8988T (cell line): ENCODE measurements at places on chromosomes 1 and 21.
A peak's percentile ranks its signal among the peaks of the same experiment; 100 is the strongest.

- no peak for DNase-seq
Observed at GRCh38 chr1:167663002-167663772, 33.2 kb downstream of the RCSD1 start.

GRCh38 chr1:36425791-36426190 is 24.5 kb downstream of the OSCP1 start:
- no peak for DNase-seq

DNA sequence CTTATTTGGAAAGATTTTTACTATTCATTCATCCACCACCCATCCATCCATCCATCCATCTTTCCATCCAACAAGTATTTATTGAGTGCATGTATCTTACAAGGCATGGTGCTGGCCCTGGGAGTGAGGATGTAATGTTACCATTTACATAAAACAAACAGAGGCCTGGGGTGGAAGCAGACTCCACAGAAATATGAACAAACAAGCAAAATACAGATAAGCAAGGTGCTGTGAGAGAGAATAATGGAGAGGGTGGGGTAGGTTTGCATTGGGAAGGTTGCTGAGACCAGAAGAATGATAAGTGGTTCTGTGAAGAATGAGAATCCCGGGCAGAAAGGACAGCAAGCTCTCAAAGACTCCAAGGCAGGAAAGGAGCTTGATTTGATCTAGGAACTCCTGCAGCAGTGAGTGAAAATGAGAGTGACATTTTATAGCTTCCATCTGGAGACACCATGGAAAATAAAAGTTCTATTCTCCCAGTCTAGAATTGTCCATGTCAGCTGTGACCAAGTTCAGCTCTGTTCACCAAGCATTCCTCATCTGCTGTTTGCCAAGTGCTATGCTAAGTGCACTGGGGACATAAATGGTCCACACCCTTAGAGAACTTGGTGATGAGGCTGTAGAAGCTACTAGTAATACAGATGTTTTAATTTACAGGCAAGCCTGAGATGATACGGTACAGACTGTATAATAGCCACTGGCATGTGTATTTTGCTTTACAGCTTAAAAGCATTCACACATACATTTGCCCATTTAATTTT is 75.3 kb downstream of the PEX14 start:
- DNase-seq: no peak

- no peak for DNase-seq
Observed at GRCh38 chr1:79059341-79059740, 52.8 kb upstream of the ADGRL4 start.

DNA sequence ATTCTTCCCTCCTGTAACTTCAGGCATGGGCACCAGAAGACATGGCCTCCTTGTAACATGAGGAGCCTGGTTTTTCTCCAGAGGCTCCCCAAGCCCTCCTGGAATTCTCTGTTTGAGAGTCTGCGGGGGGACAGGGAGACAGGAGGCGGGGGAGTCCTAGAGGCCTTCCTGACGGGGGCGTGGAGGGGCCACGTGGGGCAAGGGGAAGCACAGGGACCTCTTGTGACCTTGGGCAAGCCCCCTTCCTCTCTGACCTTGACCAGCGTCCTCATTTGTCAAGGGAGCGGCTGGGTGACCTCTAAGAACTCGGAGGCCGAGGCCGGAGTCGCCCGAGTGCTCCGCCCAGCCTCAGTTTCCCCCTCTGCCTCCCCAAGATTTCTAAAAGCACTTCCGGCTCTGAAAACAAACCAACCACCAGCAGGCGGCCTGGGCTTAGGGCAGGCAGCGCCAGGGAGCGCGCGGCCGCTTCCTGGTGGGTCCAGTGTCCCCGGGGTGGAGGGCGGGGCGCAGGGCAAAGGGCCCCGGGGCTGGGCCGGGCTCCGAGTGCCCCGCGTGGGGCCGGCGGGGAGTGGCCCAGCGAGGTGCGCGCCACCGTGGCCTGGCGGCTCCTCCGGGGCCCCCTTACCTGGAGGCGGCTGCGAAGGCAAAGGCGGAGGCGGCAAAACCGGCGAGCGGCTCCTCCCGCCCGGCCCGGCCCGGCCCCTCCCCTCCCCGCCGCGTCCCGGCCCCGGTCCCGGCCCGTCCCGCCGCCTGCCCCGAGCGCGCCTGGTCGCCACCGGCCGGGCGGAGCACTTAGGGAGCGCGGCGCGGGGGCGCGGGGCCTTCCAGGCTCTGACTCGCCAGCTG is at the start of gene TMCO4:
TSS of gene TMCO4 (minus strand) at position 687 of the 846 bp plus-strand sequence. CDS start 19,158 bp downstream, outside the sequence.
- DNase-seq: peak; percentile 56

GRCh38 chr1:112033439-112034120 is 44.1 kb upstream of the KCND3 start:
- DNase-seq: no peak

DNA sequence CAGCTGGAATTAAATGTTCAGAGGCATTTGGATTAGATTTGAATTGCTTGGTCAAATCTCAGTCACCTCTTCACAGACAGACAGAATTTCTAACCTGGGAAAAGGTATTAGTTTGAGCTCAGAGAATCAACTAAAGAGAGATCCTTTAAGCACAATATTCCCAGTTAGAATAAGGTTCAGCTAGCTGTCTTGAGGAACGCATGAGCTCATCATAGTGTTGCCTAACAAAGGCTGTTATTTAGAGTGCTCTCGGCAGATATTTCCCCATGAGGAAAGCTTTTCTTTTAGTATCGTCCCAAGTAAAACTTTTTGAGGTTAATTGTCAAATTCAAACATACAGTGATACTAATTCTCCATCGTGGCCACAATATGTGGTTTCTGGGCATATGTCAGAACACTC is 269.9 kb downstream of the HLX start:
- no peak for DNase-seq

DNA sequence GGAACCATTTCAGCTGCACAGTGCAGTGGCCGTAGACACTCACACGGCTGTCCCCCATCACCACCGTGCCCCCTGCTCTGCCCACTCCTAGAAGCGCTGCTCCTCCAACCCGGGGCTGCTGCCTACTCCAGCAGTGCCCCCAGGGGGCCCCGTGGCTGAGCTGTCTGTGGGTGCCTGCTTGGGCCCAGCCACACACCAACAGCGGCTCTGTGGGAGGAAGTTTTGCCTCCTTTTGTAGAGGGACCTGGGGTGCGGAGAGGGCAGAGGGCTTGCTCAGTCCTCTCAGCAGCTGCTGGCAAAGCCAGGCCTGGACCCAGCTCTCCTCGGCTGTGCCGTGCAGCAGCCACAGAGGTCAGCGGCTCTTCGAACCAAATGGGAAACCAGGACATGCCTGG is 11.4 kb upstream of the LRRC3 start:
- no peak for DNase-seq

DNA sequence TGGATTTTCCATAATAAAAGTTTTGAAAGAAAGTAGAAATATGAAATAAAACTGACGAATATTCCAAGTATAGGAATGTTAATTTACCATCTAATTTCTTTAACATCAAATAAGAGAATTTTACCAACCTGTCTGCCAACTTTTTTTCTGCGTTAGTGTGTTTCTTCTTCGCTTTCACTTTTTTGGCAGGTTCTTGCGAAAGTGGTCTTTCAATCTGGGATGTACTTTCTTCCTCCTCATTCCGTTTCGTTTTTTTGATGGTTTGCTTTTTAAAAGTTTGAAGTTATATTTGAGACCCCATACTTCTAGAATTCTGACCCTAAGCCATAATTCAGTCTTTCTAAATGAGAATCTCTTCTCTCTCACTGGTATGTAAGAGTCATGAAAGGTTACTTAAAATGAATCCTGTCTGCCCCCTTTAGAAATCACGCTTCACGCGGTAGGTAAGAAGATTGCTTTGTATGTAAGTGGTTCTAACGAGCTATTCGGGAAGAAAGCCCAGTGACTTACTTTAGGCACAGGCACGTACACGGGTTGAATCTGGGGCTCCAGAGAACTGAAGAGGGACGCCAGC is 580 bp downstream of the RBM34 start:
- DNase-seq: no peak

DNA sequence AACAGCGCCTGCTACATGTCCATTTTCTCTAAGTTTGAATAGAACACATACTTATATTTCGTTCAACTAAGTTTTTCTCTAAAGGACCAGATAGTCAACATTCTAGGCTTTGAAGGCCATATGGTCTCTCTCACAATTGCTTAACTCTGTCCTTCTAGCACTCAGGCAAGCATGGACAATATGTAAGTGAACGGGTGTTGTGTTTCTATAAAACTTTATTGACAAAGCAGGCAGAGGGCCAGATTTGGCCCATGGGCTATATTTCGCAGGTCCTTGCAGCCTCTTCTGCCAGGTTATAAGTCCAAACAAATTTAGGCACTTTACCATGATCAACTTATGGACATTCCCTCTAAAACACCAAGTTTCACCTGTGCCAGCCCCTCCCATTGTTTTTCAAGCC is 21.1 kb downstream of the KLHDC7A start:
- DNase-seq: no peak

DNA sequence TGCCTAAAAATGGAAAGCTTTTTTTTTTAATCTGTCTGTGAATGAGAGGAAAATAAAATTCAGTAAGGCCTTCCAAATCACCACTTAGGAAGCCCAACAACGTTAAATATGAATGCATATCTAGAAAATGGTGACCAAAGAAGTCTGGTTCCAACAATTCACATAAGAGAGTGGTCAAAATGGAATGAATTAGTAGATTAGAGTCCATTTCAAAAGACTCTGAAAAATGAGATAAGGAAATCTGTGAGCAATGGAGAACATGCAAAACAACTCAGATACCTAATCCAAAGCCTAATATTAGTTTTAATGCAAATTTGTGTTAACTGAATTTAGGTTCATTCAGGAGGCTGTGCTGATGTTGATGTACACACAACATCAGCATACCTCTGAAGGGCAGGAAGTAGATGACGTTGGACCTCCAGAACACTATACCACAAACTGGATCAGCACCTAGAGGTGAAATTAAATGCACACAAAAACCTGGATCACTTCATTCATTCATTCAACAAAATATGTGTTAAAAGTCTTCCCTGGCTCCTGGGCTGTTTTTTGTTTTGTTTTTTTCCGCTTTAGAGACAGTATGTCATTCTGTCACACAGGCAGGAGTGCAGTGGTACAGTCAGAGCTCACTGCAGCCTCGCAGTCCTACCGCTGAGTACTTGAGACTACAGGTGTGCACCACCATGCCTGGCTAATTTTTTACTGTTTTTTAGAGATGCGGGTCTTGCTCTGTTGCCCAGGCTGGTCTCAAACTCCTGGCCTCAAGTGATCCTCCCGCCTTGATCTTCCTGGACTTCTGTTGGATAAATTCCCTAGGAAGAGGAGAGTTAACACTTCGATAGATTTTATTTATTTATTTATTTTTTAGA is 4.9 kb upstream of the BRWD1 start:
- DNase-seq: no peak

GRCh38 chr1:220789532-220790147 is 2.9 kb downstream of the MTARC1 start:
- DNase-seq: no peak

DNA sequence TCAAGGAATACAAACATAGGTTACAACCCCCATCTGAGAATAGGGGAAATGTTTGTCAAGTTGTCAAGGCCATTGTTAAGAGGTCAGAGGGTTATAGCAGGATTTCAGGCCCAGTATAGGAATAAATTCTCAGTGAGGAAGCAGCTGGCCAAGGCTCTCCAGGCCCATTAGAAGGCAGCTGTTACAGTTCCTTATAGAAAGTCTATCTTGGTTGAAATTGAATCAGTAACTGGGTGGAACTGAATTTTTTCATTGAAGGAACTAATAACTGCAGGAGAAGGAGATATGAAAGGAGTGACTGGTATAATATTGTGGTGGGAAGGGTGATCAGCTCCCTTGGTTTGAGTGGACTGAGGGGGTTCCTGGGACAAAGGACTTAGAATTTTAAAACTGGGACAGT is 134.1 kb downstream of the CYYR1 start:
- no peak for DNase-seq

DNA sequence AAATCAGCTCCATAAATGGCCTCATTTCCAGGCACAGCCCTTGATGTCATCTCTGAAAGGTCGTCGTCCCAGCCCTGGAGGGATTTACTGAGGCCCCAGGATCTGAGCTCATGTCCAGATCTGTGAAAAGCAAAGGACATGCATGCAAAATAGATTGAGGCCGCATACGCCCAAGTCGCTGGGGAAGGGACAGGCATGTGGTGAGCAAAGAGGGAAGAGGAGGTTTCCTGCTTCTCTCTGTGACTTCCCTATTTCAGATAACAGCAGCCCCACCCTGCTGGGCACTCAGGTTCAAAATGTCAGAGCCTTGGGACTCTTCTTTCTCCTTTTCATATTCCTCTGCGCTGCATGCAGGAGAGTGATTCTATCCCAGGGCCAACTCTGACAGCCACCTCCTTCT is 197.2 kb downstream of the ADSS2 start:
- no peak for DNase-seq

GRCh38 chr1:233189526-233189925 is 106.0 kb downstream of the PCNX2 start:
- no peak for DNase-seq
